ENCODE measurements at places on chromosomes 3 and 15.

DNA sequence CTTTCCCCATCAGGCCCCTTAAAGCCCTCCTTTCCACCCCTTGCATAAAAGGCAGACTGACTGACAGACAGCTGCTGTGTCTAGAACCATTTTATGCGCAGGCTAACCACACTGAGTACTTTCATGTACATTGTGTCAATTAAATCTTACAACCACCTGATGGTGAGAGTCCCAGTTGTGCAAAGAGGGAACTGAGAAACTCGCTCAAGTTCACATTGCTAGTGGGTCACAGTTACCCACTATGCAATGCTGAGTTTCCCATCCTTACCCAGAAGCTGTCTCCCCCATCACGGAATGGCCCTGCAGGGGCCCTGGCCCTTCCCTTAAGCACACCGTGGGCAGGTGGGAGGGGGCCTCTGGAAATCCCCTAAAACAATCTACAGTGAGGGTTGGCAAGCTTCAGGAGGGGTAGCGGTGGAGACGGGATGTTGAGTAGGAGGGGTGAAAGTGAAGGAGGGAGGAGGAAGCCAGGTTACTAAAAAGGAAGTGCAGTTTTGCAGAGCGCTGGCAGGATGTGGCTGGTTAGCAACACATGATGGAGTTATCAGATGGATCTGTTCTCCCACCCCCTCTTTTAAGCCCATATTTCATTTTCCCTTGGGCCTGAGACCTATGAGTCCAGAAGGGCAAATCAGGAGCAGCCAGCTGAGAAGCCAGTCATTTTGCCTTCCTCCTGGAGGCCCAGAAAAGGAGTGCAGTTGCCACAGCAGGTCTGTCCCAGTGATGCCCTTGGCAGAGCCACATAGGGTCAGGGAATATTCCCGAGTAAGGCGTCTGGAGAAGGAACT lies 30.0 kb downstream of the STARD5 start:
- peak; percentile 52 for DNase-seq

- DNase-seq, result no peak
Observed at GRCh38 chr3:72274493-72275330, 489.8 kb upstream of the PROK2 start.

GRCh38 chr3:54360320-54360719 lies 238.0 kb downstream of the CACNA2D3 start:
- DNase-seq, result no peak

- no peak for DNase-seq
Observed at GRCh38 chr3:196428041-196428440, 4.2 kb downstream of the UBXN7 start.

DNA sequence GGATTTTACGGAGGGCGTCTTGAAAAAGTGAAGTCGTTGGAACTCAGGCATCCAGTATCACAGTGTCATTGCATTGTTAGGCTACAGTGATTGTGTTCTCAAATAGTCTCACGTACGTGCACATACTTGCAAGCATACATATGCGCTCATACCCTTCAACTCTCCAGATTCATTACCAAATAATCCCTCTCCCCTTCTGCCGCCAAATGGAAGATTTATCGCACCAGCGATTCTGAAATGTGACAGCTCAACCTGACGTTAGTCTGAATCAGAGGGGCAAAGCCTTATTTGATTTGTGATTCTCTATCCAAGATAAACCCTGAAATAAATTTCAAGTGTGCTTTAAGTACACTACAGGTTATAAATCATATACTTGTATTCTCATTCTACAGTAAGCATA lies 119.4 kb downstream of the GADL1 start:
- DNase-seq, result no peak

GRCh38 chr3:110375751-110376518 lies 695.7 kb upstream of the NECTIN3 start:
- no peak for DNase-seq

DNA sequence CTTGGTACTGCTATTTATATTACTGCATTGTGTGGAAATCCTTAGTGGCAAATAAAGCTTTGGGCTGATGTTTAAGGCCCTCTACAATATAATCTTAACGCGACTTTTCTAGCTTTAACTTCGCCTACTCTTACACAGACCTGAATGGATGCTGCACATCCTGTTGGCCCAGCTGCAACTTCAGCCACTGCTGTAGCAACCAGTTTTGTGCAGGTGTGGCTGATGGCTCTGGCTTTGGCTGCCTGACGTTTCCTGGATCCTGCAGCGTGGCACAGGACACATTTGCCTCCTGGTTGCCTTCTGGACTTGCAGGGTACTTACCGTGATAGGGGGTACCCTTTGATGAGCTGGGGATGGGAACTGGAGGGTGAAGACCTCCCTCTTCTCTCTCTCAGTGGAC lies 20.2 kb upstream of the ERICH6 start:
- DNase-seq, result no peak

DNA sequence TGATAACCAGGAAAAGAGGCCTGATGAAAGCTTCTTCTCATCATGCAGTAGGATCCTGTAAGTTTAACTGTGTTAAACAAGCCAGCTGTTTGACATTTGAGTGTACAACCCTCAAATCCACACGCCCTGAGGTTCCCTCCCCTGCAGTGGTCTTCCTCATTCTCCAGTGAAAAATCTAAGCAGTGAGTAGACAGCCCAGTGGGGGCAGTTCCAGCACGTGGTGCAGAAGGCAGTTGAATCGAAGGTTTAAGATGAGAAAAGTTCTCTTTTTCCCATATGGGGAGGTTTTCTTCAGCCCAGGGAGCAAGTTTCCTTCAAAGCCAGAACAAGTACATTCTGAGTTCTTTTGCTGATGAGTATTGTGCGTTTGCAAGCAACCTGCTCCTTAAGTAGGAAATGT lies 174.5 kb downstream of the NR2F2 start:
- no peak for DNase-seq

DNA sequence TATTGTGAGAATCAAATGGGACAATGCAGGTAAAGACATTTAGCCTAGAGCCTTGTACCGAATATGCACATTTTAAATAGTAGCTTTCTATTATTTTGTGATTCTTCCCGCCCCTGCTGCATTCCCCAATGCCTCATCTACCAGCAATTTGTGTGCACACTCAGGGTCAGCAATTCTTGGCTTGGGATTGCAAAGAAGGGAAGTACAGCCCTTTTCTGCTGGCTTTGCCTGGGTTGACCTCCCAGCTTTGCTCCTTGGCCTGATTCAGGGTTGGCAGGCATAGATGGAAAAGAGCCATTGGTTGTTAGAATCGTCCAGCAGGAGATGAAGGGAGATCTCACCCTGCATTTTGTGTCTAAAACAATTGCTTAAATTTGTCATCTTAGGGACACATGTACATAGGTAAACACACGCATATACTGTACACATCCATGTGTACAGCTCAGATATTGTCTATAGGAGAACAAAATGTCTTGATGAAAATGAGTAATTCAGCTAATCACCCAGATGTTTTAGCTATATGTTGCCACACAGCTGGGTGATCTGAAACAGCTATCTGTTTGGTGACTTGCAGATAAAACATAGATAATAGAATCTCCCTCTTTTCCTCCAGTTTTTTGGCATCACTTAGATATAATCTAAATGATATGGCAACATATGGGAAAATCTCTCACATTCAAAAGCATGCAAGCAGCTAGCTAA lies 340.9 kb upstream of the TBL1XR1 start:
- no peak for DNase-seq

DNA sequence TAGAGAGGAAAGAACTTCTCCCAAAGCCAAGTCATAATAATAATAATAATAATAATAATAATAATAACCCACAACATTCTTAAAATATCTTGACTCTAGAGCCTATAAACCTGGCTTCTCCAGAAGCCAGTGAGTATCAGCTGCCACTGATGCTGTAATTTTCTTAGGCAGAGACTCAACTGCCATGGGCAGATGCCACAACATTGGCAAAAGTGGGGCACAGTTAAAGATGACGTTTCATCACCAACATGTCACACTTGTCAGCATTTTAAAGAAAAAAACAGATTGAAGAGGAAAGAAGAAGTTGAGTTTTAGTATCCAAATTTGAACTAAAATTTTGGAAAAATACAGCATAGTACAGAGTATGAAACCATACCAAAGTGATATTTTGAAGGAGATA lies 265.0 kb downstream of the ZMAT3 start:
- no peak for DNase-seq

GRCh38 chr15:26943866-26944265 lies 27.1 kb upstream of the GABRG3 start:
- no peak for DNase-seq

- DNase-seq, result no peak
Observed at GRCh38 chr3:117131259-117131658, 421.7 kb downstream of the TUSC7 start.

- DNase-seq, result no peak
Observed at GRCh38 chr3:34106879-34107278, 308.4 kb downstream of the PDCD6IP start.

DNA sequence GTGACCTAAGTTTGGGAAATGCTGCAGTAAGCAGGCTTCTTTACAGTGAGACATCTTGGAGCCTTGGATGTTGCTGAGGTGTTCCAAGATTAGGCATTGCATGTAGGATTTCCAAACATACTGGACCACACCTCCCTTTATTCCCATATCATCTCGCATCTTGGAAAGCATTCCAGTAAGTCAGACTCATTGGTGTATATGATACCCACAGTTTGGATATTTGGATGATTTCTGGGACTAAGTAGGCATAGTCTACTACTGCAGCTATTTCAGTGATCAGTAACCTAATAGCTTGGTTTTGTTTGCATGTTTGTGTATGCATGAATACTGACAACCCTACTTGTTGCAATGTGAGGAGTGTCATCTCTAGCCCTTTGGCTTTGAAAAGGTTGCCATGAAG lies 97.3 kb downstream of the SEMA6D start:
- DNase-seq, result no peak

GRCh38 chr3:101037613-101038012 lies 44.4 kb upstream of the ABI3BP start:
- DNase-seq, result no peak

DNA sequence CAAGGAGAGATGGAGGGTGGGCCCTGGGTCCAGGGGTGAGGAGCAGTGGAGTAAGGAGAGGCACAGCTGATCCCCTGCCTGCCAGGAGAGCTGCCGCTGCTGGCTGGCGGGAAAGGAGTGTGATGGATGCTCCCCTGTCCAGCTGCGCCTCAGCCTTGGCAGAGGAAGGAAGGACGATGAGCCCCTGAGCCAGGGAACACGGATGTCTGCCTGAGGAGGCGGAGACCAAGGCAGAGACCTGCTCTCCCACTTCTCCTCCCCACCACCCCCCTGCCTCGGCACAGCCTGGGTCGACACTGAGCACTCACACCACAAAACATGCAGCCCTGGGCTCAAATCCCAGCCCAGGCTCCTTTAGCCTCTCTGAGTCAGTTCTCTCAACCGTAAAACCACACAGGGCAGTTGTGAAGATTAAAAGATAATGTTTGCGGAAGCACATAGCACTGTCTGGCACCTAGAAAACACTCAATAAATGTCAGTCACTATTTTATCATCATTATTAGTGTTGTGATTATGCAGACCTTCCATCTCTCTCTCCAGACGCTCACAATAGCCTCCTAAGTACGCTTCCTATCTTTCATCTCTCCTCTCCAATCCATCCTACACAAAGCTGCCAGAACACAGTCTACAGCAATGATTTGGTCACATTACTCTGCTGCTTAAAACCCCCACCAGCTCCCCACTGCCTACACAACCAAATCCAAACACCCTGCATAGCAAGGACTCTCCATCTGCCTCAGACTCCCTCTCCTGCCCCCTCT lies 52.2 kb downstream of the SEMA5B start:
- no peak for DNase-seq

DNA sequence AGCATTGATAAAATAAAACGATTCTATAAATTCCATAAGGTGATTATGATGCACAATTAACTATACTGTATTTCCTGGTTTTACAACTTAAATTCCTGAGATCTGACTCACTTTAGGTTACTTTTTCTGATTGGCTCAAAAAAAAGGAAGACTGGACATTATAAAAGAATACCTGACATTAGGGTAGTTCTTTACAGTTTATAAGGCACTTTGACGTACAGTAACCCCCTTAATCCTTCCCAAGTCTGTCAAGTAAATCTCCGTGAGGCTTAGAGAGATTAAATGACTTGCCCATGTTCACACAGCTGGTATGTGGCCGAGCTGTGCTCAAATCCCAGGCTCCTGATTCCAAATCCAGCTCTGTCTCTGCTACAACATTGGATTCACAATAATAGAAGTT lies 1.0 kb upstream of the SLTM start:
- DNase-seq, result no peak

DNA sequence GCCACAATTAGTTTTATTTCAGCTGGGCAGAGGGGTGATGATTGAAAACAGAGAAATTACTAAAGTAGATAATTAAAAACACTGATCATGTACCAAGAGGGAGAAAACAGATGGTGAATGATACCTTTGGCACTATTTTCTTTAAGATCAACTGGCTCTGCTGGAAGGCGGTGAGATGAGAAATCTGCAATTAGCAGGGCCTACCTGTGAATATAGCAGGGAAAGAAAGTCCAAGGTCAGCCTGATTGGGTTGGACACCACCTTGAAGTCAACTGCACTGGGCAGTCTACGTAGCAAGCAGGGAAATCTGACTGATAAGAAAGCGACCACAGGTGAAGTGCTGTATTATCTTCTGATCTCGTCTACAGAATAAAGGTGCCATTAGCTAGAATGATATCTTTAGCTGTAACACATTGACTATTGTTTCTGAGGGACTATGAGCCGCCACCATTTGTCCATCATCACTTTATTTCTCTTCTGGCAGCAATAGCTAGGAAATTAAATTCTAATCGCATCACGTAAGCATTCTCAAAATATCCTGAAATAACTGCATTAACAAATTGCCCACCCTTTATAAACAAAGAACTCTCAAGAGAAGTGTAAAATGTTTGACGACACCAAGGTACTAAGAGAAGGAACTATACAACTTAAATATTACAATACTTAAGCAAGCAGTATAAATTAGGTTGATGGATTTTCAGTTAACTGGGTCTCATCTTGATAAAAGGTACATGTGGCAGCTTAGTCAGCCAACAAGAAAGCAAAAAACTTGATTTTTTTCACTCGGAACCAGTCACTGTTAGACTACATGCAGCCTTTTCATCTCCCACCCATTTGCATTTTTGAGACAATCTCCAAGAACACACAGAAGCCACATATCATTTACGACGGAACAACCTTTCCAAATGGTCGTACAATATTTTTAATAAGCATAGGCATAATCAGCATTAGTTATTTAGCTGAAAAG lies 1.3 kb downstream of the NEDD4 start:
- DNase-seq, result no peak

GRCh38 chr3:40200692-40201316 lies 108.7 kb upstream of the EIF1B start:
- DNase-seq, result no peak

GRCh38 chr15:41503669-41504010 lies 10.0 kb downstream of the ITPKA start:
- no peak for DNase-seq

GRCh38 chr3:15955968-15956367 lies 158.2 kb upstream of the ANKRD28 start:
- DNase-seq, result no peak

- no peak for DNase-seq
Observed at GRCh38 chr3:39205919-39206516, 13.6 kb upstream of the XIRP1 start.

DNA sequence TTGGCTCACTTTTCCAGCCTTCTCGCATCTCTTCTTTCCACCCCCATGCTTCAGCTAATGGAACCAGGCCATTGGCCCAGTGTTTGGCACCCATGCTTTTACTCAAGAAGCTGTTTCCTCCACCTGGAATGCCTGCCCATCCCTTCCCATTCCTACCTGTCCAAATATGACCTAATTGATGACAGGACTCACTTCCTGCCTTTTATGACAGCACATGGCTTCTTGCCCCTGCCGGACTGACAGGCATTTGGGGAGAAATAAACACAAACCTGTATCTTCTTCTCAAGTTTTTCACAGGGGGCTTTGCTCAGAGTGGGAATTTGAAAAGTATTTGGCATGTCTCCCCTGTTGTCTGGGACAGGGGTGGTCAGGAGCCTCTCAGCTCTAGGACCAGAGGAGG lies 120.1 kb downstream of the ABHD5 start:
- no peak for DNase-seq

- no peak for DNase-seq
Observed at GRCh38 chr3:39166932-39167532, 13.6 kb upstream of the CSRNP1 start.

Data from activated CD4-positive, CD25-positive, alpha-beta regulatory T cell treated with anti-CD3 and anti-CD28 coated beads, Interleukin-2, amount 50 U/mL, for 72 hours (primary cell).